ENCODE measurements at places on chromosomes 4 and X.

DNA sequence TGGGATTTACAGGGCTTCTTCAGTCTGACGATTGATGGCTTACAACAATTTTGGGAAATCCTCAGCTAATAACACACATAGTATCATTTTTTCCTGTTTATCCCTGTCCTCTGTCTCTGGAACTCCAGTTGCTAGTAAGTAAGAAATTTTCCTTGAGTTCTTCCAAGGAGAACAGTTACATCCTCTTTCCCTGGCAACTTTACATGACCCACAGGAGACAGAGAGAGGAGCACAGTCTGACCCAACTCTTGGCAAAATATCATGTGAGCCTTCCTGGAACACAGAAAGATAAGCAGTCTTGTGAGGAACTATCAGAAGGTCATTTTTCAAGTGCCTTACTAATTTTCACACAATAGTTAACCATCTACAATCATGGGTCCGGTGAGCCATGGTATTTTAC lies 578.7 kb upstream of the PABPC4L start:
- no peak for DNase-seq

GRCh38 chrX:27619459-27619858 lies 29.3 kb downstream of the DCAF8L2 start:
- no peak for DNase-seq

DNA sequence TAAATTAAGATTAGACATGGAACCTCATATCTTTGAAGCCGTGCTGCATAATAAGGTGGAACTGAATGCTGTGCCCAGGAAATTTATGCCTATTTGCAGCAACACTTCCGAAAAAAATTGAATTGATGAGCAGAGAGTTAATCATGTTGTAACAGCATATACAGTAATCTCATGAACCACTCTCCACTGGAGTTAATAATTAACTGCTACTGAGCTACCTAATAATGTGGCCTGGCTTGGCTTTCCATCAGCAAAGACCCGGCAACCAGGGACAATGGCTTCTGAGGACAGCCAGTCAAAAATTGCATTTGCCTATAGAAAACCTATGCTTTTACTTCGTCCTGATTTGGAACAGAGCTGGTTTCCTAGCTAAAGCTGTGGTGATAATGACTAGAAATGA lies 63.8 kb upstream of the GATB start:
- no peak for DNase-seq

GRCh38 chr4:32499171-32499570 lies 1779.0 kb downstream of the PCDH7 start:
- no peak for DNase-seq

DNA sequence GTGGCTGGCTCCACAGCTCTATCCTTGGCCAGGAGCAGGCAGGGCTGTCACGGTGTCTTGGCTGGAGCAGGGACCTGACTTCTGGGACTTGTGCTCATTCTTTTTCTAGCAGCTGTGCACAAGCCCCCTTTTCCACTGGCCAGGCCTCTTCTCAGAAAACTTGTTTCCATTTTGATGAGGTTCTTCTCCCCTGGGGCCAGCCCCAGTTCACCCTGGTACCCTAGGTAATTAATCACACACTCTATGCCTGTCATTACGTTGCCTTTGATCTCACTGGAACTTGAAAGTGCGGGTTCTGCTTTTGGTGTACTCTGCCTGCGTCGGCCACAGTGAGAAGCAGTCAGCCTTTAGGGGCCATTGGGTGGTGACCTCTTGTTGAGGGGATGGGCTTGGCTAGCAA lies 26.6 kb downstream of the DRD5 start:
- DNase-seq: no peak

GRCh38 chr4:77095101-77095821 lies 19.5 kb upstream of the CCNI start:
- DNase-seq: no peak

DNA sequence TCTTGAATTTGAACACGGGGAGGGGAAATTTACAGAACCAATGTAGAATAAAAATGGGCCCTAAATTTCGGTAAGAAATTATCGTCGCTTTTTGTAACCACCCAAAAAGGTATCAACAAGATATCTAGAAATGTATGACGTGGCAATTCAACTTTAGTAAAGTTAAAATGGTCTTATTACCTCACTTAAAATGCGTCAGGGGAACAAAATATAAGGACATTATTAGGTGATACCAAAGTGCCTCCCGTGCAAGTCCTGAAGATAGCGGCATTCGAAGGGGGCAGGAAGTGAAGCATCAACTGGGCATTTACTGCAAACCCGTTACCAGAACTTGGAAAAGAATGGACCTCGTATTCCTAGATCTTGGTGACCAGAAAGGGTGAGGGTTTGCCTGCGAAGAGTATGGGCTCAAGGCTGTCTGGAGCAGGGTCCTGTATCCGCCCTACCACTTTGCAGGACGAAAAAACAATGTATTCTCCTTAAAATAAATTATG lies 980 bp downstream of the AP1S2 start:
- DNase-seq: no peak

DNA sequence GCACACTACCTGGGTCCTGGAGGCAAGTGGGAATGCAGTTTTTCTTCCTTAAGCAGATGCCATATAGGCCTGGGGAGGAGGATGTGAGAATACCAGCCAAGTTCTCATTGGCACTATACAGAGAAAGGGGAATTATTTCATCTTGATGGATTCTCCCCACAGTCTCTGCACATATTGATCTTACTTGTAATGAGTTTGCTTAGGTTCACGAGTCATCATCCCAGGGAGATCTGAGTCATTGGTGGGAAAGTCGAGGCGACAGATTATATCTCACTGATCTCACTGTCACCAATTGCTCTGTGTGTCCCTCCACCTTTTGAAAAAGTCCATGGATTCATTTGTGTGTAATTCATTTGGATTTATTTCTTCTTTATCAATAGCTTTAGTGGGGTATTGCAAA lies 156.8 kb downstream of the AR start:
- no peak for DNase-seq

GRCh38 chr4:15186149-15186548 lies 183.9 kb downstream of the CPEB2 start:
- DNase-seq: no peak

DNA sequence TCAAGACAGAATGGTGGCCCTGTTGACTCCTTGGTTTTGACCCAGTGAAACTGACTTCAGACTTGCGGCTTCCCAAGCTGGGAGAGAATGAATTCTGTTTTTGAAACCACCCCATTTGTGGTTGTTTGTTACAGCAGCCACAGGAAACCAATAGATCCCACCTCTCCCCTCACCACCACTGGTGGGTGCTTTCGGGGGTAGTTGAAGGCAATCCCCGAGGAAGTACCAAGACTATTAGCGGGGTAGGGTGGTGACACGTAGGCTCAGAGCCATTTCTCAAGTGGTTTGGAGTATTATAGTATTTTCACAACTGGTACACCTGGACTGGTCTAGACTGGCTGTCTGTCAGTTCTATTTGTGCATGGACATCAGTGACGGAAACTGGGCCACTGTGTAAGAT lies 189.1 kb upstream of the RBPJ start:
- DNase-seq: no peak

GRCh38 chrX:29911673-29912072 lies 303.7 kb upstream of the MAGEB2 start:
- DNase-seq: no peak
